Astrocyte of the spinal cord (primary cell): ENCODE measurements at places on chromosomes 6 and 20.

GRCh38 chr6:112660626-112661025, 313.5 kb downstream of the RFPL4B start:
- no peak for DNase-seq

- DNase-seq, result no peak
Observed at GRCh38 chr20:37849156-37849555, 53.8 kb upstream of the VSTM2L start.

DNA sequence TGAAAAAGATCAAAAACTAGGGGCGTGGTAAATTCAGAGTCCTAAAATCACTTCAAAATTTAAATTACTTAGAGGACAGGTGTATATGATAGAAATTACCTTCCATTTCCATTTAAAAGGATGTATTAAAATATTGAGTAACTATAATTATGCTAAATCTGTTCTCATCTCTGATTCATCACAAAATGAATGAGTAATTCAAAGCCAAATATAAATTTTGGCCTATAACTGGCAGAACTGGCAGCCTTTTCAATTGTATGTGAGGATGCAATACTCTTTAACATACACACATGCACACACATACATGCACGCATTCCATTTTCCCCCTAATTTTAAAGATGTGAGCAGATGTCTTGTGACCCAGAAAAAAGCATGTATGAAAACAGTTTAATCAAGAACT, 194.6 kb downstream of the EPM2A start:
- no peak for DNase-seq

GRCh38 chr6:119308991-119309657, 40.4 kb downstream of the MAN1A1 start:
- DNase-seq, result no peak

DNA sequence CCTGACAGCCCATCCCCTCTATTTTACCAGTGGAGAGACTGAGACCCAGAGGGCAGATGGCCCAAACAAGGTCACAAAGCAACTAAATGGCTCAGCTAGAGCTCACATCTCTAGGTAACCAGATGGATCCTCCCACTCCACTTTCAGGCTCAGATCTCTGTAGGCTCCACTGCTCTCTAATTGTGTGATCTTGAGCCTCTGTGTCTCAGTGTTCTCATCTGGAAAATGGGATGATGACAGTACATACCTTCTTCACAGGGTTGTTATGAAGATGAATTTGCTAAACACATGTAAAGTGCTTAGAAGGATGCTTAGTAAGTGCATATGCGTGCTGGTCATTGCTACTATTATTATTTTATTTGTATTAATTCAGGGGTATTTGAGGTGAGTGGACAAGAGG, 40.5 kb downstream of the RAB44 start:
- DNase-seq, result no peak

DNA sequence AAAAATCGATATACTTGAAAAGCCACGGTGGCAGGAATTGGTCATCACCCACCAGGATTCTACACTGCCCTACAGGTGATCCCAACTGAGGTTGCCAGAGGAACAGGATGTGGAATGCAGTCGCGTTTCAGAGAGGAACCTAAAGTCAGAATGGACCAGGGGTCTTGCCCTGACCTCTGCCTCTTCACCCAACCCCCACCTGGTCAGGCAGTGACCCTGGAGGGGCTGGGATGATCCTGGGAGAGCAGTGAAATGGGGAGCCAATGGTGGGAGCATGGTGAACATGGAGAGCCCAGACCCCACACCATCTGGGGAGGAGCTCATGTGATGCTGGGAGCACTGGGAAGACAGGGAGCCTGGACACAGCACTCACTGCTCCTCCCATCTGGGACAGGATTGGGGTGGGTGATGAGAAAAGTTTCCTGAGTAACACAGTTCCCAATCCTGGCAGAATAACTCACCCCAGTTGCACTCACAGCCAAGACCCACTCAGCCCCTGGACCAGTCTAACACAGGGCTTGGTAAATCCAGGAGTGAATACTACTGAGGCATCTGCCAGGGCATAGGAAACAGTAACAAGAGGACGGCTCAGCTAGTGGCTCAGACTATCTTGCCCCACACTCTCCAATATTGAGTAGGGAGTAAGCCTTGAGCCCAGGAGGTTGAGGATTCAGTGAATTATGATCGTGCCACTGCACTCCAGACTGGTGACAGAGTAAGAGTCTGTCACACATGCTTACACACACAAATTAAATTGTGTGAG, 1.7 kb upstream of the ULBP2 start:
- no peak for DNase-seq

DNA sequence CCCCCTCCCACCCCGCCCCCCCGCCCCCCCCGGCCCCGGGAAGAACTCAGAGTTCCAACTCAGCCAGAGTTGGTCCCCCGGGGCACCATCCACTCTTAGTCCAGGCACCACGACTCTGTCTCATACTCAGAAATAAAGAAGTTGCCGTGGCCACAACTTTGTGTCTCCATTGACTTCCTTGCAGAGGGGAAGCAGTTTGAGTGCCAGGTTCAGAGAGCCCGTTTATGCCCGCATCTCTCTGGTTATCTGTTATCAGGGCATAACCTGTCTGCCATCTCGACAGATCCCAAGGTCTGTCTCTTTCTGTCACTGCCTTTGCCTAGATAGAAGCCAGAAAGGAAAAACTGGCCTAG, 605 bp downstream of the CDC5L start:
- no peak for DNase-seq

GRCh38 chr6:163120223-163120622, 294.3 kb upstream of the QKI start:
- DNase-seq, result no peak

DNA sequence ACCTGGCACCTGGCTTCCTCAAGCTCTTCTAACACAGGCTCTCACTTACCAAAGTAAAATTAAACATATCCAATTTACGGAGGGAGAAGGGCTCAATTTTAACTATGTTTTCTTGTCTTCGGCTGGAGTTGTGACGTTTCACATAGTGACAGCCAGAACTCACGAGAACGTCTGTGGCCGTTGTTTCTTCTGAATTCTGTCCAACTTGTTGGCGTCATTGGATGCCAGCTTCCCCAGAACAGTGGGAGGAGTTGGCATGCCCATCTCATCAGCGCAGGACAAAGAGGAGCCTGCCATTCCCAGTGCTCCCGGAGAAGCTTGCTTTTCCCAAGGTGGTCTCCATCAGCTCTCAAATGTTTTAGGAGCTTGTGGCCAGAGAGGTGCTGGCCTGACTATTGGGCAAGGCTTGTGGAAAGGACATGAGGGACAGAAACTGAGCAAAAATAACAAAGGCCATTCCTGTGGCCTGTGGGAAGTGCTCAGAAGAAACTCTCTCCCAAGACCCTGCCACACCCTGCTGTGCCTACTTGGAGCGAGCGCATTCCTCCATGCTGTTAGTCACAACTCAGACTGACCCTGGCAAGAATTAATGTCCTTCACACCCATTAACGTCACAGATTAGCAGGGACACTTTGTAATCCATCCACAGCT, 265.4 kb upstream of the CDH4 start:
- DNase-seq, result no peak

DNA sequence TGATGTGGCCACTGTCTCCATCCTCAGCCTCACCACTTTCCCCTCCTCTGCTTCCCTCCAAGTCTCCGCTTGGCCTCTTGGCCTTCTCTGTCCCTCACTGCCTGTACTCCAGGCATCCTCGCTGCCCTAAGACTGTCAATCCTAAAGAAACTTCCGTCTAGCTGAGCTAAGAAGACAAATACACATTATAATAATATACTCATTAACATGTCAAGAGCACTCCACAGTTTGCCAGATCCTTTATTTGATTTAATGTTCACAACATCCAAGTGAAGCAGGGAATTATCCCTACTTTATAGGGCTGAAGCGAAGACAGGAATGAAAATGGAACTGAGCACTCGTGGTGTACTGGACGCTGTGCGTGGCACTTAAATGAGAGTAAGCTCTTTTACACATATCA, 72.4 kb upstream of the SLC22A23 start:
- DNase-seq, result no peak

- DNase-seq, result no peak
Observed at GRCh38 chr20:33576432-33577125, 85.5 kb upstream of the C20orf144 start.

DNA sequence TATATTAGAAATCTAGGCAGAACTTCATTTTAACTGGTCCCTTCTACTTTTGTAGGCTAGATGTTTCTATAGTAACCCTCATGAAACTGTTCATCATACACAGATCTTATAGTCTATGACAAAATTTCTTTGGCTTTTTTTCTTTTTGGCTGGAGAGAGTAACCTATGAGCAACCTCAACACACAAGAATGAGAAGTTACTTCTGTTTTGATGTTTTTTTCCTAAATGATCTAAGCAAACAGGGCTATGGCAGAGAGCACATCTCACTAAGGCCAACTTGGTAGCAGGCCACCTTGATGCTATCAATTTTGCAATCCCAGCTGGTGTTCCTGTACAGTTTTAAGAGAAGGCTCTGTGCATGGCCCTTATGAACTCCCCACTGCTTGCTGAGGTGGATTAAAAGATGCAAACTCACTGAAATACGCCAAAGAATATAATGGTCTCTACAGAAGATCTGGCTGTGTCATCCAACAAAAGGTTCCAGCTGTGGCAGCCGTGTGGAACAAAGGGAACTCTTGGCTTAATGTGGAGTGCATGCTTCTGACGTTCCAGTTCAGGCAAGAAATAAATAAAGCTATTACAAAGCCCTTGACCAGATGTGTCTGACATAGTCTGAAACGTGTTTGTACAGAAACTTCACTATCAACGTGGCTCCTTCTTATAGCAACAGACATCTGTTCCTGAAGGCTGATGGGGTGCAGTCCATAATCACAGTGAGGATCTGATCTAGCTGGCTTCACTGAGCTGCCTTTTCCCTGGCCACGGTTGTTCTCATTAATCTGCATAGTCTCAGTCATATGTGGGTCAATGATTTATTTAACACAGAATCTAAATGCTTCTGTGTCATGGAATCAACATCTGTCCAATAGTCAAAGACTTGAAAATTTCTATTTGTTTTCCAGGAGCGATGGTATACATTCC, 481.1 kb downstream of the BMP2 start:
- no peak for DNase-seq

GRCh38 chr6:38501931-38502330, 137.8 kb downstream of the BTBD9 start:
- no peak for DNase-seq

DNA sequence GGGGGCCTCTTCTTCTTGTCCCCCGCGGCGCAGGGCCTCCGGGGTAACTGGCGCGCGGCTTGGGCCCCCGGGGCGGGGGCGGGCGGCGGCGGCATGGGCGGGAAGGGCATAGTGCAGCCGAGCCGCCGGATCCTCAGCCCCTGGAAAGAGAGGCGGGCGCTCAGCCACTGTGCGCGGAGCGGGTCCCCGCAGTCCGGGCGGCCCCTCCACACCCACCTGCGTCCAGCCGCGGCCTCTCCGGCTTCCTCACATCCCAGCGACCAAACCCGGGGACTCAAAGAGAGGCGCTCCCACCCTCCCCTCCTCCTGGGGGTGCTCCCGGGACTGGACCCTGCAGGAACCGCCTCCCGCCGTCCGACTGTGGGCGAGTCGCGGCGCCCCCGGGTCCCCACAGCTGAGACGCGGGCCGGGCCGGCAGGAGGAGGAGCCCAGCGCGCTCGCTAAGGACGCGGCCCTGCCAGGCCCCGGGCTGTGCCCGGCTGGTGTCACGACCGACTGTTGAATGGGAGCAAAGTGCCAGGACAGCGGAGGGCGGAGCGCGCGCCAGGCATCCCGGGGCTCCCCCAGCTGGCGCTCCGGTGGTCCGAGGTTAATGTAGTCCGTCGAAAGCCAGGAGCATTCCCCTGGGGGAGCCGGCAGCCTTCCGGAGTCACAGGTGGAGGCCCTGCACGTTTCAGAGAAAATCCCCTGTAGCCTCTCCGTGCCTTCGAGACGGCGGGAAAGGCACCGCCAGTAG, at the start of gene PRR18:
PRR18 (minus strand) TSS at position 360 of the 736 bp plus-strand sequence; CDS start at position 110, 250 bp downstream.
- DNase-seq, result no peak

GRCh38 chr20:48460681-48461080, 367.1 kb downstream of the PREX1 start:
- no peak for DNase-seq

- no peak for DNase-seq
Observed at GRCh38 chr20:35436177-35436573, 1.9 kb downstream of the GDF5 start.

GRCh38 chr6:45169815-45170214, 158.3 kb upstream of the RUNX2 start:
- no peak for DNase-seq

- DNase-seq, result no peak
Observed at GRCh38 chr6:72636215-72636614, 14.4 kb downstream of the KCNQ5 start.

- no peak for DNase-seq
Observed at GRCh38 chr20:63952210-63952535, 4.0 kb downstream of the UCKL1 start.

GRCh38 chr20:14418376-14418775, 81.0 kb upstream of the FLRT3 start:
- no peak for DNase-seq

- DNase-seq, result no peak
Observed at GRCh38 chr6:46888578-46888977, 33.2 kb downstream of the ADGRF5 start.

- no peak for DNase-seq
Observed at GRCh38 chr6:139288496-139289040, 3.2 kb downstream of the TXLNB start.

DNA sequence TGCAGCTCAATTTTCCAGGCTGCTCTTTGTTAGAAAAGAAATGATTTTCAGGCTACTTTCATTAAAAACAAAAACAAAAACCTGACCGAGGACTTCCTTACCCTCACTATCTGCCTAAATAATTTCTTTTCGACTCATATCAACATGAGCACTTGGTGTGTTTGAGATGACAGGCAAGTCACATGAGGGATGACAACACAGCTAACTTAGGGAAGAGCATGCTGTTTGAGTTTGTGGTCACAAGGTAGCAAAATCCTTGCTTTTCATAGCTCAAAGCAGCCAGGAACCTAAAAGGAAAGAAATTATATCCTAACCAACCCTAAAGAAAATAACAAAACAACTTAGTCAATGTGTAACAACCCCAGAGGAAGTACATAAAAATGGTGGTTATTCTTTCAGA, 459.5 kb downstream of the KIF16B start:
- DNase-seq, result no peak

DNA sequence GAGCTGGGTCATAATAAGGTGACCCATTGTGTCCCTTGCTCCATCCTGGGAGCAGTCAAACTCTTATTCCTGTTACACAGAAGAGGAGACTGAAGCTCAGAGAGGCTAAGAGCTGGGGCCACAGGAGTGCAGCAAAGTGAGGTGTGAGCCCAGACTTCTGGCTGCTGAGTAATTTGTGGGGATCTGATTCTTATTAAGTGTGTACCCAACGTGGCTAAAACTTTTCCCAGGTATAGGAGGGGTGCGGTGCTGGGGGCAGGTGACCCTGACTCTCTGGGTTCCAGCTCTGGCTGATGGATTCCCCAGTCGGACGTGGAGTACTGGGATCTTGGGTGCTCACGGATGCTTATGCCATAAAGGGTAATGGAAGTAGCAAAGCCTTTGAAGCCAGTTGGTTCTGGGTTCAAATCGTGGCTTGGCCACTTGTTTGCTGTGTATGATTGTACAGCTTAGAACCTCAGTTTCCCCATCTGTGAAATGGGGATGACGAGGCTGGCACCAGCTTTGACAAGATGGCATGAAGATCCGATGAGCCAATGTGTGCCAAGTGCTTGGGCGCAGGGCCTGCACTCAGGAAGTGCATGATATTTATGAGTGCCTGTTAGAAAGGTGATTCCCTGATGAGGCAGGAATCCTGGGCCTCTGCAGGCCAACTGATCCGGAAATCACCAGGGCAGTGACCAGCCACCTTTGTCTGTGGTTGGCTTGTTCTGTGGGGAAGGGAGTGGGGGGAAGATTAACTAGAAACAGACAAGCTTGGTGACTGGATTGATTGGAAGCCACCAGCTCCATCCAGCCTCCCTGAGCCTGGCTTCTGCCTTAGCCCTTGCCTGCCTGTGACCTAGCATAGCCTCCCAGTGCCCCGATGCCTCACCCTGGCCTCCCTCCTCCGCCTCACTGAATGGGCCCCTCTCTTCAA, 6.0 kb downstream of the SRC start:
- no peak for DNase-seq
